ENCODE measurements at places on chromosomes 3 and 15.

DNA sequence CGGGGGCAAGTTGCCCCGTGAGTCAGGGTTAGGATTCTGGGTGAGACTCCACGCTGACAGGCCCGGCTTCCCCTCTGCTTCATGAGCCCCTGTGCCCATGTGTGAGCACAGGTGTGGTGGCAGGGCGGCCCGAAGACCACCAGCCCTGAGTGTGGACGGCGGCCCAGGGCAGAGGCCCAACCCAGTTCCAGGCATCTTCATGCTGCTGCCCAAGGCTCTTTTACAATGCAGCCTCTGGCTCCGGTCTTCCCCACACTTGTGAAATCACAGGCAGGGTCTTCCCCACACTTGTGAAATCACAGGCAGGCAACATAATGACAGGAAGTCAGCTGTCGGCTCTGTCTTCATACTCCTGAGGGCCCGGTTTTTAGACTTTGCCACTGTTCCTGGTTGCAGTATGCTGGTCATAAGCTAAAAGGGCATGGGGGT is 78.8 kb downstream of the AAGAB start:
- DNase-seq = no peak

GRCh38 chr3:38476157-38476756 is 19.9 kb upstream of the EXOG start:
- no peak for DNase-seq

GRCh38 chr3:11482021-11482420 is 161.7 kb downstream of the VGLL4 start:
- DNase-seq = no peak

- no peak for DNase-seq
Observed at GRCh38 chr3:53495520-53496391, 1.3 kb downstream of the CACNA1D start.

DNA sequence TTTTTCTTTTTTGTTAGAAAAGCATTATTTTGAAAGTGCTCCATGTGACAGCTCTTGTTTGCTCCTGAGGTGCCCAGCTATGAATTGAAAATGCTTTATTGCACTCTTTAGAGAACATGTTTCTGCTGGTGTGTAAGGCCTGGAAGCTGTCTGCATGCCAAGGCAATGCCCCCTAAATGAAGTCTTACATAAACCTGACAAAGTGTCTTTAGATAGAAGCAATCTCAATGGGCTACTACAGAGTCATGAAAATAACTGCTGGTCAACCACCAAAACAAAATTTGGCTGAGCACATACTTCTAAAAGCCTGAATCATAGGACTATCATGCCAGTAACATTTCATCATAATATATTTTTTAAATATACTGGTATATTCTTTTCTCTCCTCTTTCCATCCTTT is 178.7 kb downstream of the THRB start:
- no peak for DNase-seq

DNA sequence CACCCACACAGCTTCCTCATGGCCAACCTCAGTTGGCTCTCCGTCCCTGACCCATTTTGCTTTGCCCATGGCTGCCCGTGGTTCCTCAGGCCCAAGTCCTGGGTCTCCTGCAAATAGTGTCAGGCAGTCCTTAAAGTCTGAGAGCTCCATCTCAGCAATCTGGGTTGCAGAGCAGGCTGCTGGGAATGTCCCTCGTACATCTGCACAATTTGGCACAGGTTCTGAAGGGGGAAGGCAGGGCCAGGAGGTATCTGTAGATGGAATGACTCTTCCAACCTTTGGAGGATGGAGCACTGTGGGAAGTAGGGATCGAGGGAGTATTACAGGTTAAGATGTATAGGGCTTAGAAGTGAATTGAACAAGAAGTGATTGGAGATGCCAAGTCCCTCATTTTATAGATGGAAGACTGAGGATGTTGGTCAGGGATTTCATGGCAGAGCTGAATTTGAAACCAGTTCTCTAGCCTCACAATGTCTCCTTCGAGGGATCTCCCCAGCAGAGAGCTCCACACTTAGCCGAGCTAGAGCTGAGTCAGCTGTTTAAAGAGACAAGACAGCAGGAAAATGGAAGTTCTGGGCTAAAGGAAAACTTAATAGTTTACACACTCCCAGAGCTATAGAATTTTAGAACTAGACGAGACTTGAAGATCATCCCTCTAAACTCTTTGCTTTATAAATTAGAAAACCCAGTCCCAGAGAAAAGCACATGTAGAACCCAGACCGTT is 9.2 kb downstream of the CKMT1A start:
- no peak for DNase-seq

- no peak for DNase-seq
Observed at GRCh38 chr15:93929375-93930094, 301.8 kb upstream of the MCTP2 start.

GRCh38 chr15:88800026-88800425 is 3.2 kb upstream of the ACAN start:
- no peak for DNase-seq

DNA sequence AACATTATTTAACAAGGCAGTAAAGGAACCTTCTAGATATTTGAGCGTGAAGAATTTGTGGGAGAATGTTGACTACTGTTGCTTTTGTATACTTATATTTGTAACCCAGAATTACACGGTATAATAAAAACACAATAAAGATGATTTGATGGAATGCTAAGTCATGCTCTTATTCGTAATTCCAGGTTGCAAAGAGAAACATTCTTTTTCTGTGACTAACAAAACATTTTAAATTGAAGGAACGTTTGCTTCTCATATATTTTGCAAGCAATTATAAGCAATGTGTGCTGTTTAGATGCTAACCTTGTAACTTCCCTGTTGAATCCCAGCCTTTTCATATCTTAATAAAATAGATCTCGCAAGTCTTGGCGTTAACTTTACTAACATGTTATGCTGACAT is 124.4 kb upstream of the CGNL1 start:
- no peak for DNase-seq

DNA sequence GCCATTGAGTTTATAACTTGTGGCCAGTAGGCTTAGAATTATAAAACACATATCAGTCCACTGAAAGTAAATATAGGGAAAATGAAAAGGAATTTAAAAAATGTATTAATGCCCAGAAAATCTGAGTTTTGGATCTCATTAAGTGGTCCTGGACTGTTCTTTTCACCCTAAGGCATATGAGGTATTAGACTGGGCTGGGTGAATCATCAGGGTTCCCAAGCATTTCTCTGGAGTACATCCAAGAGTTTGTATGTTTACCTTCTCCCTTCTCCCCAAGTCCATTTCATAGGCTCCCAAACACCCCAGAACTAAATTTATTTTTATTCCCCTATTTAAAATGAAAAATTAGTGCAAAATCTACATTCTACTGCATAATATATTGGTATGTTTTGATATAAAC is 31.9 kb upstream of the SPTSSB start:
- DNase-seq = no peak

- DNase-seq = no peak
Observed at GRCh38 chr3:189084620-189085019, 87.2 kb upstream of the TPRG1 start.

DNA sequence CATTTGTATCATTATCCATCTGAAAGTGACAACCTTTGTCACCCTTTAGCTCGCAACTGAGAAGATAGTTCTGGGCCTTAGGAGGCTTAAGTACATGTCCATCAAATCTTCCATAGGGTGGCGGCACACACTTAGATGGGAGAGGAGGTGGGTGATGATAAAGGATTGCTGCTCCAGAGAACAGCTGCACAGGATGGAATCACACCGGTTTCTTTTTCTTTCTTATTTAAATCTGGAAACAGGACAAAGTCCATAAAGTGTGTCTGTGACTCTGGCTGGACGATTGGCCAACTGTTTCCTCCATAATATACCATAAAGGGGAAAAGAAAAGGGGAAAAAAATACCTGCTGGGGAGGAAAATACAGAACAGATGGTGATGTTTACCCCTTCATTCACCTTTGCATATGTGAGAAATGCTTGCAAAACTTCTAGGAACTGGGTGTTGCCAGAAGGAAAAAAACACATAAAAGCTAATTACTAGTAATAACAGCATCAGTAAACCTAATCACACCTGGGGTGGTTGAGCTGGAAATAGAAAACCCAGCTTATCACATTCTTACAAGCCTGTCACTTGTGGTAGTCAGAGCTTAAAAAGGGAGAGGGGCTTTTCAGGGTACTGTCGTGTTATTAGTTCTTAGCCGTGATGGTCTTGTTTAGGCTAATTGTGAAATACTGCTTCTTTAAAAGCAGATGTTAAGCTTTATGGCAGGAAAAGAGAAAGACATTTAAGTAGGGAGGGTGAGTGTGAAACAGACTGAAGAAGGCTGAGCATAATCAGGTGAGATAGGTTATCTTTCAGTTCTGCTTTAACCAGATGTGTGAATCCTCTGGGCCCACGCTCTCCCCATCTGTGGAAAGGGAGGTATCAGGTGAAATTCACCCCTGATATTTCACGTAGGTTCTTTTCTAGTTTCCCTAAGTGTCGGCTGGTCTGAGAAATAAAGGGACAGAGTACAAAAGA is 16.7 kb downstream of the C2CD4A start:
- DNase-seq = no peak

GRCh38 chr3:31713816-31714215 is 181.1 kb downstream of the STT3B start:
- no peak for DNase-seq

DNA sequence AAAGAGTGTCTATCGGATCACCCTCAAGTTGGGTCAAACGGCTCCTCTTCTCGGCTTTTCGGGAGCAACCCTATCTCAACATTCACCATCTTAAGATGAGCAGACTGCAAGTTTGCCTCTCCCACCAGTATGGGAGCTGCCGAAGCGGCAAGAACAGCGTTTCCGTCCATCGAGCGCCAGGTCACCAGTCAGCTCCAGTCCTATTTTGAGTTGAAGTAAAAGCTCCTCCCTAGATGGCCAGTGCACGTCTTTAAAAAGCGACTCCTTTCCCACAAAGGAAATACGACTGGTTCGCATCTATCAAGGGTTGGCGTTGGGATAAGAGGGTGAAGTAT is 369 bp upstream of the U2SURP start:
- DNase-seq = no peak

GRCh38 chr3:64450396-64450956 is 225.2 kb upstream of the PRICKLE2 start:
- DNase-seq = no peak

DNA sequence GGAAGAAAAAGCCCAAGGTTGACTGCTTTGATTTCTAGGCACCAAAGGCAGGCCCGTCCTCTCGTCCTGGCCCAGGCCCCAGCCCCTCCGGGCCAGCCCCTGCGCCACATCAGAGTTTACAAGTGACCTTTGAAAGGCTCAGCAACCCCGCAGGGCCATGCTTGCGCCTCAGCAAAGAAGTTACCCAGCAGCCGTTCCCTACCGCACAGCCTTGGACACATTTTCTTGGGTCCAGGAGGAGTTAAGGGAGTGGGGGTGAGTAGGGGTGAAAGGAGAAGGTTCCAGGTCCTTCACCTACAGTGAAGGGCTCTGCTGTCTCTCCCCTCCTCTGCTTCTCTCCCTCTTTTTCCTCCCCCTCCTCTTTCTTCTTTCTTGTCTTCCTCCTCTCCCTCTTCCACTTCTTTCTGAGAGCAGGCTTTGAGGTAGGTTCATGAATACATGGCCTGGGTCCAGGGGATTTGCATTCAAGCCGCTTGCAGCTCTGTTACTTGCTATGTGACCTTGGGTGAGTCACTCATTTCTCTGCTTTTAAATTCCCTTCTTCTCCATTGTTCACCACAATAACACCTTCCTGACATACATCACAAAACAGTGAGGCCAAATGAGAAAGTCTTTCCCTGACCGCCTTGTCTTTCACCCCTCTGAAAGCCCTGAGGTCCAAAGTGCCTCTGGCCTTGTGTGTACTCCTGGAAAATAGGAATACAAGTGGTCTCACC is 223.3 kb upstream of the TPRG1 start:
- DNase-seq = no peak

DNA sequence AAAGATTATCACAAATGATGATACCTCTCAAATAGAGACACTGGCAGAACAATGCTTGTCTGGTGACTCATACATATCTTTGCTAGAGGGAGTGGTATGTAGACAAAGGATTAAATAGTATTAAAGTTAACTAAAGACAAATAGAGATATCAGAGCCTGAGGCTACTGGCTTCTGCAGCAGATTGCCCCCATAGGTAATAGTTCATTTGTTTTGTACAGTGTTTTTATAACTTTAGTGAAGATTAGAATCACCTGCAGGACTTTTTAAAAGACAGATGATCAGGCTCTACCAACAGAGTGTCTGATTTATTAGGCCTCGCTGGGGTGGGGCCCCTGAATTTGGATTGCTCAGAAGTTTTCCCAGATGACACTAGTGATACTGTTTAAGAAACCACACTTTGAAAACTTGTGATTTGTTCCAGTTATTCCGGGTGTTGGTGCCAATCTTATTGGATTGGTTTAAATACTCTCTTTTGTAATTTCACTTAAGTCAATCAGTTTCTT is 96.4 kb downstream of the NAALADL2 start:
- DNase-seq = no peak

DNA sequence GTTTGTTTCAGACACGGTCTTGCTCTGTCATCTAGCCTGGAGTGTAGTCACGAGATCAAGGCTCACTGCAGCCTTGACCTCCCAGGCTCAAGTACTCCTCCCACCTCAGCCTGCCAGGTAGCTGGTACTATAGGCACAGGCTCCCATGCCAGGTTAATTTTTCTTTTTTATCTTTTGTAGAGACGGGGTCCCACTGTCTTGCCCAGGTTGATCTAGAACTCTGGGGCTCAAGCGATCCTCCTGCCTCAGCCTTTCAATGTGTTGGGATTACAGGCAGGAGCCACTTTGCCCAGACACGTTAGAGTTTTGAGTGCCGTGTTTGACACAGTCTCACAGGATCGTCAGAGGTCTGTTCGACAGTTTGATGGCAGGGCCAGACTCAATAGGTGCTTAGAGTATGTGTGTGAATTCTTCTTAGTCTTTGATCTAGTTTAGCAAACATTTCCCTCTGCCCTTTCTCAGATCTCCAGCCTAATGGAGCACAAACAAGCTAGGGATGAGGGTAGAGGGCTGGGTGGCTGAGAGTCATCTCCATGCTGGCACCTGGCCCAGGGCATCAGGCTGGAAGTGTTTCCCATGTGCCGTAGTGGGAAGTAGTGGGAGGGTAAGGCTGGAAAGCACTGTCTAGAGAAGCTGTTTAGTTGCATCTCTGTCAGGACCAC is 66.1 kb upstream of the DLG1 start:
- DNase-seq = no peak

GRCh38 chr3:6168256-6168655 is 692.7 kb upstream of the GRM7 start:
- DNase-seq = no peak

DNA sequence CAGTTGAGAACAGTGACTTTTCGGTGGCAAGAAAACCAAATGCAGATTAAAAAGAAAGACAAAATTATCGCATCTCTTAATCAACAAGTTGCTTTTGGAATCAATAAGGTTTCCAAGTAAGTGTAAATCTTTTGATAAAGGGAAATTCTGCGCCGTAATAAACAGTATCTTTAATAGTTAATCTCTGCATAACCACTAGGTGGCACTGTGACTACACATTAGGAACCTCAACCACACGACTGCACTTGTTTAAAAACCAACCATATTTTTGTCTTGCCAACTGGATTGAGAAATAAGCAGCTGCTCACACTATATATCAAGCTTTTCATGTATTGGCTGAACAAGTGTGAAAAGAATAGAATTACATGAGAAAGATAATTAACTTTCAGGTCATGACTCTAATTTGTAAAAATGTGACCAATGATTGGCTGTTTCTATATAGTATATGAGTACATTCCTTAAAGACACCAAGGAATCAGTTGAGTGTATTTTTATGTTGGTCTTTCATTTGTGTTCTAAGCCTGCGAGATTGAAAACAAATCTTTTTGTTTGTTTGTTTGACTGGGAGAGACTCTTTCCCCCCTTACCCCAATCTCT is 72.7 kb downstream of the DZIP3 start:
- peak; percentile 76 for DNase-seq

GRCh38 chr15:85563328-85563727 is 182.9 kb downstream of the AKAP13 start:
- no peak for DNase-seq

- no peak for DNase-seq
Observed at GRCh38 chr3:71680603-71681002, 44.6 kb downstream of the EIF4E3 start.

All from NCI-H524 treated with DMSO at 0.1 percent for 48 hours (cell line).